ENCODE measurements at places on chromosomes 1 and 21. TPM values are rescaled to one million over a fixed set of nuclear protein-coding genes. Genes with fewer than 3 reads are reported as not detected.

Gene LRRC38
- total RNA-seq: not detected

Gene JUN
- 29.5 TPM for total RNA-seq

Gene LYPD8
- not detected for total RNA-seq

Gene PDZK1IP1
- total RNA-seq: not detected

Gene C1orf146
- not detected for total RNA-seq

Gene SPRR2E
- total RNA-seq: not detected

Gene RAB3B
- total RNA-seq: 0.07 TPM

Gene FMO4
- 1.8 TPM for total RNA-seq

Gene CDA
- total RNA-seq: not detected

Gene KRTAP10-3
- total RNA-seq: not detected
